Stimulated activated CD4-positive, alpha-beta T cell treated with anti-CD3 and anti-CD28 coated beads, TNF-alpha, amount 100 ng/mL, for 4 hours (primary cell): ENCODE measurements at places on chromosomes 7 and 10.
A peak's percentile ranks its signal among the peaks of the same experiment; 100 is the strongest.

GRCh38 chr10:33099748-33100147, 141.7 kb upstream of the ITGB1 start:
- DNase-seq: no peak

DNA sequence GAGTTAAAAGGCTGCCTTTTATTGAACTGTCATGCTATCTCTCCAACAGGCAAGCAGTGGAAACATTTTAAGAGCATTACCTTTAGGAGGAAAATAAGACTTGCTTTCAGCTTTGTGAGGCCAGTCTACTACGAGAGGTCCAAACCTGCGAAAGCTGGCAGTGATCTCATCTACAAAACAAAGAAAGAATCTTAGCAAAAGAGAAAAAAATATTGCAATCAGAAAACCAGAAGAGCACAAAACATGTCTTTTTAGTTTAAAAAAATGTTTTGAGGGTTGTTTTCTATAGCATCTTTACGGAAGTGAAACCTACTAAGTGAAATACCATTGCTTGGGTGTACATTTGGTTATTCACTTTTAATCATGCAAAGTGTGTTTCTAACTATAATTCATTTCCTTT, 147.9 kb downstream of the CPEB3 start:
- DNase-seq: no peak

GRCh38 chr7:41103331-41103730, 599.6 kb downstream of the INHBA start:
- DNase-seq: no peak

GRCh38 chr10:128686630-128687278, 560.5 kb upstream of the MKI67 start:
- DNase-seq: no peak

- no peak for DNase-seq
Observed at GRCh38 chr7:129454249-129454551, 20.0 kb downstream of the STRIP2 start.

GRCh38 chr10:52170776-52171175, 143.3 kb upstream of the DKK1 start:
- DNase-seq: no peak

DNA sequence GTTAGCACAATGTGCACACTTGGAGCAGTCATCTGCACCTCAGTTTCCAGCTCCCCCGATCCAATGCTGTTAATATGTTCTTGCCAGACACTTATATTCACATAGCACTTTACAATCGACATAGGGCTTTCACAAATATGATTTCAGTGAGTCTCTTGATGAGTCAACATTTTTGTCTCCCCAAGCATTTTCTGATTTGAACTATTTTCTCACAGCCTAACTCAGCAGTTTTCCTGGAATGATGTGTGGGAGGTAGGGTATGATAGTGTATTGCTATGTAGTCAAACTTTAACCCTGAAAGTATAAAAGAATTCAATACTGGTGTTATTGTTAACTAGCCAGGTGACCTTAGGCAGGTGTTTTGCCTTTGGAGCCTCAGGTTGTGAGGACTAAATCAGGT, 82.5 kb upstream of the LRGUK start:
- no peak for DNase-seq

GRCh38 chr7:155860840-155861479, 48.7 kb upstream of the SHH start:
- no peak for DNase-seq

GRCh38 chr10:46096909-46097575, 51.0 kb upstream of the MSMB start:
- DNase-seq: no peak

- no peak for DNase-seq
Observed at GRCh38 chr10:74927701-74928100, 101.3 kb downstream of the KAT6B start.

- no peak for DNase-seq
Observed at GRCh38 chr10:9189448-9189847, 1135.0 kb downstream of the GATA3 start.

DNA sequence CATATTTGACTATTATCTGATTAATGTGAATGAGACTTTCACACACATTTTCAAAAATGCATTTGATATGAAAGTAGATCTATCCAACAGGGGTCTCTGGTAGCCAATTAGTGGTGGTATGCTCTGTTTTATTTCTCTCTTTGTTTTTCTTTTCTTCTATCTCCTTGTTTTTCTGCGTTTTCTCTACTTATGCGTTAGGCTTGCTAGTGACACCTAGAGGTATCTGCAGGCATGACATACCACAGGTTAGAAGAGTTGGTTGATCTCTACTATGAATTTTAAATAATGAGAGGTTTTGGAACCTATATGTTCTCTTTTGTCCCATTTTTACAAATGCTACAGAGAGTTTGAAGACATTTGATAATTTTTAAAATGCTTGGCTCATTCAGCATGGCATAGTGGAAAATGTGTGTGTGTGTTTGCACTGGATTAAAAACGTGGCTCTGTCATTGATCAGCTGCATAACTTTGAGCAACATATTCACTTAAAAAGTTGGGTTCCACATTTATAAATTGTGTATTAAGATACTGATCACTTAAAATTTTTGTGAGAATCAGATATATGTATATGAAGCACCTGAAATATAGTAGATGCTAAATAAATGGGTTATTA, 28.1 kb upstream of the PLXDC2 start:
- no peak for DNase-seq

GRCh38 chr10:102119417-102120141, 589 bp downstream of the LDB1 start:
- no peak for DNase-seq

DNA sequence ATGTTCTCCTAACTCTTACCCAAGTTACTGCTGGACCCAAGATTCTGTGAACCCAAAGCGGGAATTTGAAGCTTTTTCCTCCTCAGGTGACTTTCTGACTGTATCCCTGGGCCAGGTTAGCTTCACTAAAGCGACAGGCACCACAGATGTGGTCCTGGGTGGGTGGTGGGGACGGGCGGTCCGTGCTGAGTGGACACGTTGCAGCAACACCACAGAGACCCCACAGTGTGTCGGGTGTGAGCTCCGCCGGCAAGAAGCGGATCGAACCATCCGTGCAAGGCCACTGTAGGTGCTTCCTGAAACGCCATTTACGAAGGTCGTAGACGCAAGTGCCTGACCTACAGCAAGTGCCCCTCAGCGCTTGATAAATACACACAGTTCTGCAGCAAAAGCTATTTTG, 325.9 kb downstream of the ADARB2 start:
- DNase-seq: no peak

DNA sequence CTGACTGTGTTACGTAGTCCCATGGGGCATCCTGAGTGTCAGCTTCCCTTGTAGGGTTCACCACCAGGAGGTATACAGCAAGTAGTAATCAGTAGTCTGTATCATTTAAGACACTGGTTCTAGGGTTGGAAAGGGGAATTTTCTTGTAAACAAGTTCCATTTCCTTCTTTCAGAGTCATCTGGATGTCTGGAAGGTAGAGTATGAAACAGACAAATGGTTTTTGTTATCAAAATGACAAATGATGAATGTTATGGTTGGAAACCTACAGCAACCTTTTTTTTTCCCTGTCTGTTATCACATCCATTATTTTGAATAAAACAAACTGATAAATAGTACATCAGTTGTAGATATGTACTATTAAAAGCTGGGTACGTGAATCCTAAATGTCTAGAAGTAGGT, 19.1 kb downstream of the SEMA3A start:
- no peak for DNase-seq

GRCh38 chr7:142654398-142654797, 94.9 kb upstream of the PRSS1 start:
- DNase-seq: no peak

- no peak for DNase-seq
Observed at GRCh38 chr7:49643736-49644135, 129.7 kb upstream of the VWC2 start.

- DNase-seq: no peak
Observed at GRCh38 chr10:43044961-43045621, 31.8 kb upstream of the RET start.

GRCh38 chr10:64430690-64431323, 909.6 kb downstream of the REEP3 start:
- no peak for DNase-seq

DNA sequence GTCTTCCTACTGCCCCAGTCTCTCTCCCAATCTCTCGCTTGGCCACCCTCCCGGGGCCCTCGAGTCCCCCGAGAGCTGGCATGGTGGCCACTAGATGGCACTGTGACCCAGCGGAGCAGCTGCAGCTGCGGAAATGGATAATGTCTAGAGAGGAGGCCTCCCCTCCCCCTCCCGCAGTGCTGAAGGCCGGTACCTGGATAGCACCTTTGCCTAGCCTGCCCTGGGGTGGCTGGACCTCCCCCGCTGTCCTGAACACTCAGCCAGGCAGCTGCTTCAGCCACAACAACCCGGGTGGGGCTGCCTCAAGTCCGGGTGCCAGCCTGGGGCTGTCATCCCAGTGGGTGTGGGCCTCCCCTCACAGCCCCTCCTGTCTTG, 65.2 kb downstream of the GOLGA7B start:
- DNase-seq: peak; percentile 50

GRCh38 chr10:133474665-133475424, 21.1 kb downstream of the SCART1 start:
- no peak for DNase-seq

GRCh38 chr10:73872190-73872710, 2.1 kb downstream of the CAMK2G start:
- DNase-seq: no peak

DNA sequence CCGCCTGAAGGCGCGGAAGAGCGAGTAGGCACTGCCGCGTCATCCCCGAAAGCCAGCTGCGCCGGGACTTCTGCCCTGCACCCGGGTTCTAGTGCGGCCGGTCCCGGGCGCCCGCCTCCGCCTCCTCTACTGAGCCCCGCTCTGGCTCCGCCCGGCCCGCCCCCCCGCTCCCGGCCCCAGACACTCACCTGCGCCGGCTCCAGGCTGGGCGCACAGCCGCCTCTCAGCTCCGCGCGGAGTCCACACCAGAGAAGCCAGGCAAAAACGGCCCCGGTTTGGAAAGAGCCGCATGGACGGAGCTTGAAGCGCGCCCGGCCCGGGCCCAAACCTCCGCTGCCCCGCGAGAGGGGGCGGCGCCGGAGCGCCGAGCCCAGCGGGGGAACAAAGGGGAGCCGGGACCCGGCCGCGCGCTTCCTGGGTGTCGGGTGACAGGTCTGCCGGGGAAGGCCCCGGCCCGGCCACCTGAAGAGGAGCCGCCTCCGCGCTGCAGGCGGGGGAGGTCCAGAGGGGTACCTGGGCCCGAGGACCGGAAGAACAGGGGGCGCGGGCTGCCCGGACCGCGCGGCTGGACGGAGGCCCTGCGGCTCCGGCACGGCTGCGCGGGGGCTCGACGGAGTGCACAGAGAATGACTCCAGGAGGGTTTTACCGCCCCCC, 168.2 kb downstream of the NRF1 start:
- no peak for DNase-seq

GRCh38 chr7:69419934-69420333, 178.3 kb upstream of the AUTS2 start:
- DNase-seq: no peak

GRCh38 chr7:5476001-5476400, 52.4 kb upstream of the TNRC18 start:
- no peak for DNase-seq

GRCh38 chr10:15817409-15818046, 42.8 kb downstream of the MINDY3 start:
- no peak for DNase-seq

GRCh38 chr7:132882714-132883428, 199.0 kb downstream of the CHCHD3 start:
- DNase-seq: no peak

DNA sequence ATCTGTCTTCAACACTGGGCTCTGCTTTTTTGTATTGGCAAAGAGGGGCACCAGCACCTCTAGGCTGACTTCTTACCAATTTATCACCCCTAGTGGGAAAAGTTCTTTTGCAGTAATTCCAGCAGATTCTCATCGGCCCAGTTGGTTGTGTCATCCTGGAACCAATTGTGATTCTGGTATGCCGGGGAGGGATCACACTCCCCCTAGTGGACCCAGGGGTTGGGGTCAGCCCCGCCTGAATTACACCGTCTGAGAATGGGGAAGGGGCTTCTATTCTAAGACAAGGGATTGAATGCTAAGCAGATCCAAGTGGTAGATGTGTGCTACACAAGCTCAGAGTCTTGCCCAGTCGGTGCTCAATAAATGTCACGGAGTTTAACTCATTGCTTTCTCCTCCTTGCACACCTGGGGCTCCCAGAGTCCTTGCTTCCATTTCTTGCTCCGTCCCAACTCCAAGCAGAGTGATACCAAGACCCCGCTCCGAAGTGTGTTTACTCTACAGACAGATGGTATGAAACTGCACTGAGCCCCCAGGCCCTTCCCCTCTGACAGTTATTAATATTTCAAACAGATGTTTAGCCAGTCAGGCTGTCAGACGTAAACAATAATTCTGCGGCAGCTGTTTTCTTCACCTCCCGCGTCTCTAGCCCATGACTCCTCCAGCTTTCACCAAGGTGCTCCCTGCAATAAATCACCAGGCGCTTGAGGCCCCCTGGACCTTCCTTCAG, 71.9 kb downstream of the C10orf105 start:
- no peak for DNase-seq

DNA sequence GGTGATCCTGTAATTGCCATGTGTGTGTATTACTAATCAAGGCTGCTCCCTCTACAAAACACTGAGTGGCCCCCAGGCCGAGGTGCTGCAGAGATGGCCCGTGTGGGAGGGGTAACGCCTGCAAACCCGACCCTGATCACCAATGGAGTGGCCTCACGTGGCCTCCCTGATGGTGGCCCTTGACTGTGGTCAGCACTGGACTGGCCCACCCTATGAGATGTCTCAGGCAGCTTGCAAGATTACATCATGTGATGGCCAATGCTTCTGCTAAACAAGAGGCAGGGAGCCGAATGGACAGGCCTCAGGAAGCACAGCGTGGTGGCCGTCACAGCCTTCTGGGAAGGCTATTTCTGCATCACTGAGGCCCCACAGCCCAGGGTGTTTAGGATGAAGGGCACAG, 186.4 kb downstream of the MGMT start:
- no peak for DNase-seq

DNA sequence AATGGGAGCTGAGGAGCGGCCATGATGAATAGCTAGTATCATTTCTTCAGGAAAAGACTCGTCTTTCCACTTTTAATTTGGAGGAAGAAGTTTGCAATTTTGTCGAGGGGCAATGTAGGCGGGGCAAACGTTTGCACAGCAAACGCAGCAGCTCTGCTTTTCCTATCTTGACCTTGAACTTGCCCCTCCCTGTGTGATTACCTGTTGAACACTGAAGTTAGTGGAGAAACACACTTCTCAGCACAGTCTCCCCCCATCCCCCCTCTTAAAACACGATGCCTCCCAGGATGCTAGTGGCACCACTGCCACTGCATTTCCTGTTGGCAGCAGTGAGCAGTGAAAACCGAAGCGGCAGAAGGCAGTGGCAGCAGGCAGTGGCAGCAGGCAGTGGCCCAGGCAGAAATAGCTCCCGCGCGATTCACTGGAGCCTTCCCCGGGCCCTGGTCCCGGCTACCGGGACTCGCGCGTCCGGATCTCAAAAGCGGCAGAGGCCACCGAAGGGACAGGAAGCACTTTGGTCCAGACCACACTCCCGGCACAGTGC, at the start of gene EPDR1:
TSS of gene EPDR1 (plus strand) at position 336 of the 544 bp plus-strand sequence. CDS start 300 bp downstream, outside the sequence.
- no peak for DNase-seq

DNA sequence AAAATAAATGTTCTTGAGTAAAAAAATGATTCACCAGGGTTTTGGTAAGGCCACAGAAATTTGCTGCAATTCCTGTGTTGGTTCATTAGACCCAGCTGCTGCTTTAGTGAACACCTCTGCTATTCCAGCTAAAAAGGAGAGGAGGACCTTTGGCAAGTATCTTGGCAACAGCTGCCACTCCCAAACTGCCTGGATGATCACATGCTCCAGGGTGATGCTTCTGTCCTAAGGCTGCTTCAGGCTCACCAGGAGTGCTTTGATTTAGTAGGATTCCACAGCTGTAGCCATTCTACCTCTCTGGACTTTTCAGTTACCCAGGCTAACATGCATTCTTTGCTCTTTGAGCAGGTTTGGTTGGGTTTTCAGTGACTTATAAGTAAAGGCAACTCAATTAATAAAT, 82.6 kb upstream of the NPVF start:
- DNase-seq: no peak
